ENCODE measurements at places on chromosomes 1 and 21.

- DNase-seq, result no peak
Observed at GRCh38 chr1:179558078-179558477, 17.7 kb downstream of the NPHS2 start.

DNA sequence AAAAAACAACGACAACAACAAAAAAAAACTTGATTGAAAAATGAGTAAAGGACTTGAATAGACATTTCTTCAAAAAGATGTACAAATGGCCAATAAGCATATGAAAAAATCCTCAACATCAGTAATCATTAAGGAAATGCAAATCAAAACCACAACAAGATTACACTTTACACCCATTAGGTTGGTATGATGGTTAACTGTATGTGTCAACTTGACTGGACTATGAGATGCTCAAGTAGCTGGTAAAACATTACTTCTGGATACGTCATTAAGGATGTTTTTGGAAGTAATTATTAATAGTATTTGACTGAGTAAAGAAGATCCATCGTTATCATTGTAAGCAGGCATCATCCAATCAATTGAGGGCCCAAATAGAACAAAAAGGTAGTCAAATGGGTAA lies 34.9 kb upstream of the LYPLAL1 start:
- no peak for DNase-seq

- DNase-seq, result no peak
Observed at GRCh38 chr1:156673387-156674121, 3.7 kb downstream of the NES start.

GRCh38 chr1:208088319-208088718 lies 155.9 kb downstream of the PLXNA2 start:
- no peak for DNase-seq

DNA sequence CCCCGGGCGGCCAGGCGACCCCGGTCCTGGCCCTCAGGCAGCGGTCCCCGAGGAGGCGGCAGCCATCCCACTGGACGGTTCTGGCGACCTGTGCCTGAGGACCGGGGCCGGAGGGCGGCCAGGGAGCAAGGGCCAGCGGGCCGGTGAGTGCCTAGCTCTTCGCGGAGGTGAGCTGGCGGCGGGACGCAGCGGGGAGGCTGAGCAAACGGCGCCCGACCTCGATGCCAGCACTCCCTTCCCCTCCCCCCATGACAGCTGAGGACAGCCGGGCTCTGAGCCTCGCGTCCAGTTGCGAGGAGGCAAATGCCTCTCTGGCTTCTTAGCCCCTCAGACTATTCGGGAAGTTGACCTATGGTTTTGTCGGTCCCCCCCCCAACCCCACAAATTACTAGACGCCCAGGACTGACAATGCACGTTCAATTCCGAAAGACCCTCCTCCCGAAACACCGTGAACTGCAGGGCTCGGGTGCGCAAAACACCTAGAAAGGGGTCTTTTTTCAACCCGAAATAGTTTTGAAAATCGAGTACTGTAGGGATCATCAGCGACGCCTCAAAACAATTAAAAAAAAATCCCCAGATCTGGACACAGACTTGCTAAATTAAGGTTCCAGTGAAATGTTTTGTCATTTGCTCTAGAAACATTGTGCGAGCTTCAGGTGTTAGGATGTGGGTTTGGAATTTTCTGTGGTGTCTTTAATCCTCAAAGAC lies 8.3 kb downstream of the CDKN2C start:
- DNase-seq, result peak; percentile 49

DNA sequence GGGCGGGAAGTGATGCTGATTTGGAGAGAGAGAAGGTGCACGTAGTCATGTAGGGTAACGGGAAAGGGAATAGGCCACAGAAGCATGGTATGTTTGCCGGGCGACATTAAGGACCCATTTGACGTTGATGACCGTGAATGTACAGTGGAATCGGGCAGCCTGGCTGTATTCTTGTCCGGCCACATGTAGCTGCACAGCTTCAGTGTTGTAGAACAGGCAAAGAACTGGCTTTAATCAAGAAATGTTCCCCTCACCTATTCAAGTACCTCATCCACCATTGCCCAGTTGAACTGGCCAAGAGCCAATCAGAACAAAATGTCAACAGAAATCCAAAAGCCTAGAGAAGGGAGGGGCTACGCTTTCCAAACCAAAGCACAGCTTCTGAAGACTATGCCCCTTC lies 104.8 kb downstream of the DHRS3 start:
- DNase-seq, result no peak

- DNase-seq, result no peak
Observed at GRCh38 chr1:187338762-187339412, 510.1 kb downstream of the PLA2G4A start.

DNA sequence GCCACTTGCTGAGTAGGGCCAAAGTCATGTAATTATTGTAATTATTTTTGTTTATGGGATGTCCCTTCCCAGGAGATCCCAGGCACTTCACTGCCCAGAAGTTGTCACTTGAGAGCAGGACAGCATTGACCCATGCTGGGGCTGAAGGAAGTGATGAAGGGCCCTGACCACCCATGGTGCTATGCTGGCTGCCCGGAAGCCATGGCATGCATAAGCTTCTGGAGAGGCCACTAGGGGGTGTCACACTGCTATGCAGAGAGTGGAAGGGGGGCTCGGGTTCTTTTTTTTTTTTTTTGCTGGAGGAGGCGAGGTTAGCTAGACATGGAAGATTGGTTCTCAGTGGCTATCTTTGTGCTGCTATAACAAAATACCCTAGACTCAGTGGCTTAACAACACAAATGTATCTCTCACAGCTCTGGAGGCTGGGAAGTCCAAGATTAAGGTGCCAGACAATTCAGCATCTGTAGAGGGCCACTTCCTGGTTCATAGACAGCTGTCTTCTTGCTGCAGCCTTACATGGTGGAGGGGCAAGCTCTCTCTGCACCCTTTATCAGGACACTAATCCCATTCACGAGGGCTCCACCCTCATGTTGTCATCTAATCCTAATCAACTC lies 84.9 kb downstream of the CNIH3 start:
- DNase-seq, result no peak

- no peak for DNase-seq
Observed at GRCh38 chr21:27498025-27498424, 531.1 kb upstream of the ADAMTS5 start.

Data from hindlimb muscle (tissue), 1 donor.